ENCODE measurements at places on chromosomes 1 and 21.
A peak's percentile ranks its signal among the peaks of the same experiment; 100 is the strongest.

DNA sequence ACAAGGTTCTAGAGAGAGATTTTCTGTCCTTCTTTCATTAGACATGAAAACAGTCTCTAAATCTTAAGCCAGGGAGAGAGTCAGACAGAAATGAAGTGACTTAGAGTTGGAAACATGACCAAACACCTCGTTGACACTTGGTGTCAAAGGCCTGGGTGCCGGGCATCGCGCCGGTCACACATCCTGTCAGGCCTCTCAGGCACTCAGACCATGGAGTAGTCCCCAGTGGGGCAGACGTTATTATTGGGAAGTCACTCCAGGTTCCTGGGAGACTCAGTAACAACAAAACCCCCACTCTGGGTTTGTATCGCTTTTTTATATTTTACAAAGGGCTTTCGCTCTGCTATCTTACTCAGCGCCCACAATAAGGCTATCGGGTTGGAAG is 25.8 kb downstream of the KCNN3 start:
- DNase-seq: no peak

DNA sequence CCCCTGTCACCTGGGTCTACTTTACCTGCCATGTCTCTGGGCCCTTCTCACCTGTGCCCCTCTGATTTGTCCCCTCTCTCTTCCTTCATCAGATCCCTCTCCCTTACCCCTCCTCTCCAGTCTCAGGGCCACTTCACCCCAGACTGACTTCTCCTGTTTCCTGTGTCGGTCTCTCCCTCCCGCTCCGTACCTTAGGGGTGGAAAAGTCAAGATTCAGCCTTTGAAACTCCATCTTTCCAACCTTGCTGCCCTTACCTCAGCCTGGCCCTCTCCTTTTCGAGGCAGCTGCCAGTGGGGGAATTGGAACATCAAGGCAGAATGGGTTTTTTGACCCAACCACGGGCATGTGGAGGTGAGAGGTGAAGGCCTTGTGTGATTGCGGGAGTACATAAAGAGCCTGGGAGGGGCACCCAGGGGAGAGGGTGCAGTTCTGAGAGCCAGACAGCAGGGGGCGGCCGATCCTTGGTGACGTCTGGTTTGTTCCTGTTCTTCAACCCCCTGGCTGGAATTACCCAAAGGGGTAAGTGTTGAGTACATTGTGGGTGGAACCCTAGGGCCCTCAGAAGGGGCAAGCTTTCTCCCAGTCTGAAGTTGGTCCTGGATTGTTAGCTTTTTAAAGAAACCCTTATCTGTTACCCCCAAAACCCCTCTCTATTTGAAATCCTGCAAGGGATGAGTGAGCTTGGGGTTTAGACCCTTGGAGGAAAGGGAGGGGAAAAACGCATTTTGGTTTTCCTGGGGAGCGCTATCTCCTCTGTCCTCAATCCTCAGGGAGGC is 12.3 kb upstream of the DMBX1 start:
- DNase-seq: peak; percentile 24

DNA sequence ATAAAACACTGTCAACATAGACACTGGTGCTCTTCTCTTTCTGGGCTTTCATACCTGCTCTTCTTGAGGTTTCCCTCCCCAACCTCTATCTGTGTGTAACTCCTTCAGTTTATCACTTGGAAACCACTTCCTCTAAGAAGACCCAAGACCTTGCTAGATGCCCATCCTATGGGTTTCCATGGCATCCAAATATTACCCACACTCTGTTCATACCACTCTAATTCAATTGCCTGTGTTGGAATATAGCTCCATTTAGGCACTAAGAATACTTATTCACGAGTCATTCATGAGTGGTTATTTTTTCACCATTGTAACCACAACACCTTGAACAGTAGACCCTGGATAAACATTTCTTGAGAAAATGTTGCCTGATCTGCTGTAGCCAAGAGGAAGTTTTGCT is 231.1 kb upstream of the SGIP1 start:
- no peak for DNase-seq

GRCh38 chr1:153306303-153307220 is 6.2 kb downstream of the PGLYRP3 start:
- DNase-seq: no peak

DNA sequence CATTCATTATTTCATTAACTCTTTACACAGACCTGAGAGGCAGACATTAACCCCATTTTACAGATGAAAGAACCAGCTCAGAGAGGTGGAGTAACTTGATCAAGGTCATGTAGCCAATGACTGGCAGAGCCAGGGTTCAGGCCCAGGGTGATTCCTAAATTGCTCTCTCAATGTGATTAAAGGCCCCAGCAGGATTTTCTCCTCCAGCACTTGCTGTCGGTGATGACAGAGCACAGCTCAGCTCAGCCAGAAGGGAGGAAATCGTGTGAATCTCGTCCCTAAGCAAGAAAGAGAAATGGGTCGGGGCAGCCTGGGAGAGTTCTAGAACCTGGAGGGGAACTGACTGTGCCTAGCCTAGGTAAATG is 19.5 kb upstream of the RNF19B start:
- no peak for DNase-seq

- DNase-seq: peak; percentile 32
These were observed 380.5 kb upstream of the PRMT6 start for GRCh38 chr1:106676021-106676420.

DNA sequence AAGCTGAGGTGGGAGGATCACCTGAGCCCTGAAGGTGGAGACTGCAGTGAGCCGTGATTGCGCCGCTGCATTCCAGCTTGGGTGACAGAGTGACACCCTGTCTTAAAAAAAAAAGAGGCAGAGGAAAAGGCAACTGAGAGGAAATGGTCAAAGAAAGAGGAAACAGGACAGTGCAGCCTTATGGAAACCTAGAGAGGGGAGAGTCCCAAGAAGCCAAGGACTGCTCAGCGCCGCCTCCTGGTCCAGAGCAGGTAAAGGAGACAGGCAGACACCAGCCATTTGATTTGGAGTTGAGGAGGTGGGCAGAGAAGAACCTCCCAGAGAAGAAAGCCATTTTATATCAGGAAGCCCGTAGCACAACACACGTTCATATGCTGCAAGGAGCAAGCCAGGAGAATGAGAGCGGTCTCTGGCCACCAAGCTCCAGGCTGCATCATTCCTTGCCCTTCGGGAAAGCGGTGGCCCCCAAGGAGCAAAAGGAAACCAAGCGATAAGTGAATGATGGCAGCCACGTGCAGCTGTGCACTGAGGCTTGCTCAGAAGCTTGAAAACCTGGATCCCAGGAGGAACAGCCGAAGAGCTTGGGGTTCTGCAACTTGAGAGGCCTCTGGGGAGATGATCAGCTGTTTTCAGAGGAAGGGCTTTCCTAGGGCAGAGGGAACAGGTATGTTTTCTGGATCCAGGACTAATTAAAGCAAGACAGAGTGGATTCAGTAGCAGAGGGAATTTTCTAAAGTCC is 33.7 kb downstream of the LRRC42 start:
- no peak for DNase-seq

- DNase-seq: no peak
These were observed 261.5 kb downstream of the SMYD3 start for GRCh38 chr1:246245541-246245940.

DNA sequence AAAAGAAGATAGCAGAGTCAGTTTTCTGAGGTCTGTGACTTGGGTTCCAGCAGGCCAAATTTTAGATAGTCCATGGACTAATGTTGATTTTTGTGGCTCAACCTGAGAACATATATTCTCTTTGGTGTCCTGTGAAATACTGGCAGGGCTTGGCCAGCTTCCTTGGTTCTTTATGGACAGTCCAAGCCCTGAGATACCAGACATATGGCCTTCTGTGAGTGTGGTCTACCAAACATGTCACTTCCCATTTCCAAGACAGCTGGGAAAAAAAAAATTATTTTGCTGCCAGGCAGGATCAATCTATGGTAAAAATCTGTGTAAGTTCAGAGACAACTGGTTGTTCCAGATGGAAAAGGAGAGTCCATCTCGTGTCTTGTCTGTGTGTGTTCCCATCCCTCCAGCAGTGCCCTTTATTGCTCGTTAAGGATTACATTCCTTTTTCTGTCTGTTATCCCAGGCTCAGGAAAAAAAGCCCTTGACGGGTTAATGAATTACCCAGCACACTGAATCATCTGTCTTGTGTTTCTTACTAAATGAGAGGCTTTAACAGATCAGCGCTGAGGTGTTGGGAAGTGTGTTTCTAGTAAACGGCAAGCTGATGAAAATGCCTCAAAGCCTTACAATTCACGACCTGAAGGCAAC is 33.4 kb upstream of the XPR1 start:
- DNase-seq: no peak

- DNase-seq: no peak
These were observed 33.0 kb downstream of the ACOT11 start for GRCh38 chr1:54580856-54581550.

- peak; percentile 28 for DNase-seq
These were observed 3.2 kb upstream of the TRAF5 start for GRCh38 chr1:211323156-211324063.

- no peak for DNase-seq
These were observed 12.1 kb downstream of the RGS18 start for GRCh38 chr1:192170196-192170984.

GRCh38 chr1:76029331-76029730 is 45.2 kb upstream of the ST6GALNAC3 start:
- DNase-seq: no peak

DNA sequence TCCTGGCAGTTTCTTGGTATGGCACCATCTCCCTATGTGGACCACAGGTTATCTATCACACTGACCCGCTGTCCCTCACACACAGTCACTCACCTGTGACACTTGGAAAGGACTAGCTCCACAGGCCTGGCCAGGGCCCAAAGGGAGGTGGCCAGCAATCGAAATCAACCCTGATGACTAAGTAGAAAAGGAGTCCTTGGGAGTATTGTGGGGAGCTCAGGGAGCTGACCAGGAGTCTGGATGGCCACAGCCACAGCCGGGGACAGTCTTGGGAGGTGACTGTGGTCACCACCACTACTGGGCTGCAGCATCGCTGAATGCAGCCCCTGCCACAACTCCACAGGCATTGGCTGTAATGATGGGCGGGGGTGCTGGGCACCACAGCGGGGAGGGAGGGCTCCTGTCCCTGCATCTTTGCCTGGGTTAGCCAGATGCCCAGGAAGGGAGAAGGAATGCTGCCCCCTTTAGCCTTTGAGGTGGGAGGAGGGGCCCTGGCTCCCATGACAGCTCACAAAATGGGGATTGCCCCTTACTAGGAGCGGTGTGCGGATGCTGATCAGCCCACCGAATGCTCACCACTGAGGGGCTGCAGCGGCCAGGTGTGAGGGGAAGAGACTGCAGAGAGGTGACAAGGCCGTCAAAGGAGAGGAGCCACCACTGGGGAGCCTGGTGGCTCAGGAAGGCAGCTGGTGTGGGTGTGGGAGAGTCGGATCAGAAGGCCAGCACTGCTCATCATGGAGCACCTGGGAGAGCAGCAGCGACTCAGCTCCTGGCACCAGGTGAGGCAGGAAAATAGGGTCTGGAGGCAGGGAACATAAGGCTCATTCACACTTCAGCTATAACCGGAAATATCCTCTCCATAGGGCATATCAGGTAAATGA is 61.3 kb downstream of the H3-3A start:
- DNase-seq: no peak

GRCh38 chr1:35364741-35365140 is 96.2 kb downstream of the ZMYM4 start:
- DNase-seq: no peak

DNA sequence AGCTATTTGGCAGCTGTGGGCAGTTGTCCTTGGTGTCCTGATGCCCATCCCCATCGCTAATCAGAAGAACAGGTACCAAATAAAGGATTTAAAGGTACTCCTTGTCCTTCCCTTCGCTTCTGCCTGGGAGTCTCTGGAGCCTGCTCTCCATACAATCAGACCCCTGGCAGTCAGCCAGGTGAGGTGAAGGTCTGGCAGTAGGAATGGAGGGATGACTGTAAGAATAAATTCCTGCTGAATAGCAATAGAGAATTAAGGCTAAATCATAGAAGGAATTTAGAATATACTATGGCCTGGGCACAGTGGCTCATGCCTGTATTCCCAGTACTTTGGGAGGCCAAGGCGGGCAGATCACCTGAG is 9.2 kb downstream of the THBS3 start:
- no peak for DNase-seq

DNA sequence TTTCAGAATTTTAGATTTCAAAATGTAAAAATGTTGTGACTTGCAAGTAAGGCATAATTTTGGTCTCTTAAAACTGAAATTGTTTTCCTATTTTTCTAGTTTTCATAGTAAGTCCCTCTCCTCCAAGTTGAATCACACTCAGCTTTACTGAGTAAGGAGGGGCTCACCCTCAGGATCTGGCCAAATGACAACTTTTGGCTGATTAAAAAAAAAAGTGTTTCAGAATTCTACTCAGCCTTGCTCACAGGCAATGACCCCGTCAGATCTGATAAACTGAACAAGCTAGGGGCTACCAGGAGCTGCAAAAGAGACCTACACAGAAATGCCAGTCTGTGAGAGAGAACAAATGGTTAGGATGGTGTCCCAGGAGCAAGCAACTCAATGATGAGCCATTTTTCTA is 159.8 kb downstream of the PBX1 start:
- no peak for DNase-seq
